ENCODE measurements at places on chromosomes 6 and 20.

- no peak for DNase-seq
Measured at GRCh38 chr6:28522594-28523240, 3.0 kb upstream of the GPX5 start.

GRCh38 chr6:45441851-45442453 is 64.2 kb upstream of the SUPT3H start:
- DNase-seq, result no peak

DNA sequence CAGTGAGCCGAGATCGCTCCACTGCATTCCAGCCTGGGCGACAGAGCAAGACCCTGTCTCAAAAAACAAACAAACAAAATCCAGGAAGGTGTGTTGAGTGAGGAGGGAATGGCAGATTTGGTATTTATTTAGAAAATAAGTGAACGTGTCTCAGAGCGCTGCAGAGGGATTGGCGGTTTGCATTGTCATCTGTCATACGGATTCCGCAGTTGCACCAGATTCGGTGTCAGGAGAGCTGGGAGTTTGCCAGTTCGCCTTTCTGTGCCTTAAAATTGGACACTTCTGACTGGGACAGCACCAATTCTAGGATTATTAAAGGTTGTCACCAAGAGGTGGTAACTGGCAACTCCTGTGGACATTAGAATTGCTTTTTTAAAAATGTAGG is 912 bp downstream of the SNRNP48 start:
- no peak for DNase-seq

DNA sequence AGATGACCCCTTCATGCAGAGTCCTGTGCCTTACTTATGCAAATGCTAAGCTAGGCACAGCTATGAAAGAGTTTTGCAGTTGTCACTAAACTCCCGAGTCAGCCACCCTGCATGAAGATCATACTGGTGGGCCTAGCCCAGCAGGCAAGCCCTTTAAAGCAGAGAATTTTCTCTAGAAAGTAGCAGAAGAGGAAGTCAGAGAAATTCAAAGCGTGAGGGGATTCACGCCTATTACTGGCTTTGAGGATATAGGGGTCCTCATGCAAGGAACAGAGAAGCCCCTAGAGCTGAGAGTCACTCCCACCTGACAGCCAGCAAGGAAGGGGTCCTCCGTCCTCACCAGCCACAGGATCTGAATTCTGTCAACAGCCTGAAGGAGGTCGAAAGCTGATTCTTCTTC is 54.6 kb downstream of the MYB start:
- no peak for DNase-seq
